ENCODE measurements at places on chromosomes 6 and 20. TPM values are rescaled to one million over a fixed set of nuclear protein-coding genes. Genes with fewer than 3 reads are reported as not detected.

GLP1R gene
- not detected for total RNA-seq

TBC1D7 gene
- total RNA-seq = 13.9 TPM

DNA sequence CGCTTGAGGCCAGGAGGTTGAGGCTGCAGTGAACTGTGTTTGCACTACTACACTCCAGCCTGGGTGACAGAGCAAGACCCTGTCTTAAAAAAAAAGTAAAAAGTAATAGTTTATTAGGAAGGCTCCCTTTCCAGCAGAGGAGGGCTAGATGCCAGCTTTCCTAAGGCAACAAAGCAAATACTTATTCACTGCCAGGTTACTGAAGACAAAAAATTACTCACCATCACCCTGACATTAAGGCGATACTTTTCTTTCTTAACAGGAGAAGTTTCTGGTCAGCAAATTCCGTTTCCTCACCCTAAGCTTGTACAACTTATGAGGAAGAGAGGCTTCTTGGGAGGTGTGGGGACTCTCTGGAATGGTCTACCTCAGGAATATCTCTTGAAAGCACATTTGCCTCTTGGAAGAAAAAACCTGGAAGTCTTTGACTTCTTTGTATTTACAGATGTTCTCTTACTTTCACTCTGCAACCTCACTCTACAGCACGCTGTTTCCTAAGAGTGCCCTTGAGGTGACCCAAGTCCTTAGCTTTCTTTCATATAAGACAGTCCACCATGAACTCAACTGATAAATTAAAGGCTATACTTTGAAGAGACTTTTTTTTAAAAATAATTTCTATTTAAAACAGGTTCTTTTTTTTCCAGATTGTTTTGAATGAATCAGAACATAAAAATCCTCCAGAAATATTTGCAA is 52.9 kb upstream of the TRAF3IP2 start:
- DNase-seq = no peak

SOBP gene
- 1.4 TPM for total RNA-seq

- DNase-seq = no peak
Observed at GRCh38 chr6:47952640-47953039, 158.4 kb downstream of the PTCHD4 start.

C20orf96 gene
- 0.59 TPM for total RNA-seq

DNA sequence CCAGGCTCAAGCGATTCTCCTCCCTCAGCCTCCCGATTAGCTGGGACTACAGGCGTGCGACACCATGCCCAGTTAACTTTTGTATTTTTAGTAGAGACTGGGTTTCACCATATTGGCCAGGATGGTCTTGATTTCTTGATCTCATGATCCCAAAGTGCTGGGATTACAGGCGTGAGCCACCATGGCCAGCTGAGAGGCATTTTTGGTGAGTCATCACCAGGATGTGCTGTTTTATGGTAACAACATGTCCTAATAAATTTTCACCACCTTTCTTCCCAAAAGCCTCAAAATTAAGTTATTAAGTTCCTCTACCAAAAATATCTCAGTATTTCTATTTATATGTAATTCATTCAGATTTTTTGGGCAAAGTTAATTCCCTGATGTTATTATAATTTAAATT is 53.5 kb downstream of the COL21A1 start:
- no peak for DNase-seq

GRCh38 chr6:100246206-100246605 is 218.5 kb downstream of the SIM1 start:
- no peak for DNase-seq

DNA sequence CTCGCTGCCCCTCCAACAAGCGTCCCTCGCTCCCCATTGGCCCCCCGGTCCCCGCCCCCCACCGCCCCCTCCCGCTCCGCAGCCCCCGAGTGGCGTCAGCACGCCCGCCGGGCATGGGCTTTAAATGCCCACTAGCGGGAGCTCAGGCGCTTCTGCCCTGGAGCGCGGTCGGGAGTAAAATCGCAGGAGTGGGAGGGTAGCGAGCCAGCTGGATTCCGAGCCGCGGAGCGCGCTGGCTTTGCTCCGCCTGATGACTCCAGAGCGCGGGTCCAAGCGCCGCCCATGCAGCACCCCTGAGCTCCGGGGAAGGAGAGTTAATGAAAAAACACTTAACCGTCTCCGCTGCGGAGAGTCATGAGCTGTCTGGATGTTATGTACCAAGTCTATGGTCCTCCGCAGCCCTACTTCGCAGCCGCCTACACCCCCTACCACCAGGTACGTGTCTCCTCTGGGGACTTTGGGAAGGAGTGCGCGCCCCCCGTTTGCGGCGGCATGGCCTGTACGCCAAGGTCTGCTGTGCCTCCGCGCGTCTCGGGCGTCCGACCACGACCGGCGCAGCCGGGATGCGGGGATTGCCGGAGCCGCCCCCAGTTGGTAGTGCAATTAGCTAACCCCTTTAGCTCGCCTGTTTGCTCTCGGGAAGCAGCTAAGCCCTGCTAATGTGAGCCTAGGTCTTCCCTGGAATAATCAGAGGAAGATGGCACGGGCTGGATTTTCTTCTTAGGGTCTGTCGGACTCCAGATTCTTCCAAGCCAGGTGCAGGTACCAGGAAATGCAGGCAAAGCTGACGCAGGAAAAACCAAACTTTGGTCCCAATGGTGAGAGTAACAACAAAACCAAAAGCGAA is at the start of gene VGLL2:
Gene VGLL2, plus strand, starts transcription at position 149 of the 847 bp plus-strand sequence. Its CDS starts 206 bp downstream, at position 355.
- no peak for DNase-seq

GRCh38 chr20:40945754-40946450 is 82.7 kb upstream of the TOP1 start:
- DNase-seq = no peak

DNA sequence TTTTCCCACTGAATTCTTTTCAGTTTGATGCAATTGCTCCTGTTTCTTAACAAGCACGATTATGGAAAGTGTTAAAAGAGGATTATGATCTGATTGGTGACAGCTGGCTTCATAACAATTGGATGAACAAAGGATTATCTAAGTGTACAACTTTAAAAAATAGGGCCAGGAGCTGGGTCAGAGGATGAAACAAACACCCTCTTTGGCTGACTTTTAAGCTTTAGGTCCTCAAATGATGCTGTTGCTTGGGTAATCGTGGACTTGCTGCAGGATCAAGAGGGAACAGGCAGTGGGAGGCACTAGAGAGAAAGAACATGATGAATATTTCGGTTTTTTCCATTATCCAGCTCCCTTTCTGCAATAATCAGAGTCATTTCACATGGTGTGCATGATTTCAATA is 35.5 kb upstream of the TMX4 start:
- no peak for DNase-seq

DNA sequence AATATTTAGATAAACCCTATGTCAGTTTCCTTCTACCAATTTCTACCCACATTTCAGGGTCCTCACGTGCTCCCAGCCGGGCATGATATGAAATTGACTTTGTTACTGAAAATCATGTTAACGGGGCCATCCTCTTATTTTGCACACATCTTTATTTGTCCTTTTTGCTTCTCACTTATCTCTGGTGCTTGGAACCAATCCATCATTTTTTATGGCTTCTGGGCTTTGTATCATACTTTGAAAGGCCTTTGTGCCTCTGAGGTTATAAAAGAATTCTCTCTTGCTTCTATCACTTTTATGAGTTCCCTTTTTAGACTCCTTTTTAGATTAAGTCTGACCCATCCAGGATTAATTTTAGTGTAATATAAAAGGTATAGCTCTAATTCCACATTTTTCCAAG is 117.1 kb upstream of the PRND start:
- no peak for DNase-seq

DNA sequence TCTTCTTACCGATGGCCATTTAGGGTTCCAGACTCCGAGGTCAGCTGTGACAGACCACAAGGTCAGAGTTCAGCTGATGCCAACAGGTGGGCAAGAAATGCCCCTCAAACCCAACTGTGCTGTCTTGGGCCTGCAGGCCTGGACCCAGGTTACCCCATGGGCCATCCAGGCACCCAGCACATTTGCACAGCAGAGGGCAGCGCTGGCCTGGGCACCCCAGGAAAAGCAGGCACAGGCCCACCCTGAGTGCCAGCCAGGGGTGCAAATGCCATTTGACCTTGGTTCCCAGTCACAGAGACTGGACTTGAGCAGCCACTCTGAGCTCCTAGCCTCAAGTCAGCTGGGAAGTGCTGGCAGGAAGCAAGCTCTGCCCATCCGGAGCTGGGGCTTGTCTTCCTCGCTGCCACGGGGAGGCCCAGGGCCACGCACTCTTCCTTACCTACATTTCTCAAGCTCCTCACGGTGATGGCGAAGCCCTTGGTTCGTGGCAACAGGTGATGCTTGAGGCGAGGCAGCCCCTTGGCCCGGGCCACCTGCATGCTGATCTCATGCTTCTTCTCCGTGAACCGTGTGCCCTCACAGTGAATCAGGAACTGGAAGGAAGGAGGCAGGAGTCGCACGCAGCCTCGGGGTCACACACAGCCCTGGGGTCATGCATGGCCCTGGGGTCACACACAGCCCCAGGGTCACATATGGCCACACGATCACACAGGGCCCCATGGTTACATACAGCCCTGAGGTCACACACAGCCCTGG is 120.8 kb downstream of the AGPAT4 start:
- no peak for DNase-seq

- DNase-seq = no peak
Observed at GRCh38 chr6:4327841-4328240, 192.5 kb upstream of the ECI2 start.

EPHA7 gene
- total RNA-seq = 1.0 TPM

GRCh38 chr6:1088492-1089001 is 223.4 kb upstream of the FOXQ1 start:
- DNase-seq = peak; percentile 73

GRCh38 chr6:35419417-35419816 is 32.7 kb upstream of the FANCE start:
- no peak for DNase-seq

DNA sequence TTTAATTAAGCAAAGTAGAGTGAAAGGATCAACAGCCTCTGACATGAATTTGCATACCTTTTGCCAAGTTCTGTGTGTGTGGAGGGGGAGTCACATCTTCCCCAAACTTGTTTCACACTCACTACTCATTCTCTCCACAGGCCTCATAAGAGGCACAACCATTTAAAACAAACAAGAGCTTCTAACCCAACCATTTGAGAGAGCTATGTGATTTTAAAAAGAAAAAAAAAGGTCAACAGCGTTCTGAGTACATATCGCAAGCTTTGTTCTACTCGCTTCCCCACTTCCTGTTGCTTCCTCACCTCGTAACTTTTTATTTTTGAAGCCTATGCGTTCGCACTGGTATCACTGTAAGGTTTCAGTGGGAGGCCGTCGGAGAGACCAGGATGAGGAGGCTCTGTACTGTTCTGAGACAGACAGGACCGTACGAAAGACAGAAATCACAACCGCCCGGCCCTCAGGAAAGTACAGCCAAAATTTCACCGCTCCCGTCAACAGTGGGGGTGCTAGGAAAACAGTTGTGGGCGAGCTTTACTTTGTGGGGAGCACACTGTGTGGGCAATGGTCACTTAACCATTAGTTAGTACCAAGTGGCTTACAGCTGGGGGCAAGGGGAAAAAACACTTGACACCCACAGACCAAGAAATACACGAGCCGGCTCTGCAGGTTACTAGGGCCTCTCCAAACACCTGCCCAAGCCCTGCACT is 61.3 kb downstream of the TRERF1 start:
- DNase-seq = no peak

GRIK2 gene
- 0.04 TPM for total RNA-seq

DNA sequence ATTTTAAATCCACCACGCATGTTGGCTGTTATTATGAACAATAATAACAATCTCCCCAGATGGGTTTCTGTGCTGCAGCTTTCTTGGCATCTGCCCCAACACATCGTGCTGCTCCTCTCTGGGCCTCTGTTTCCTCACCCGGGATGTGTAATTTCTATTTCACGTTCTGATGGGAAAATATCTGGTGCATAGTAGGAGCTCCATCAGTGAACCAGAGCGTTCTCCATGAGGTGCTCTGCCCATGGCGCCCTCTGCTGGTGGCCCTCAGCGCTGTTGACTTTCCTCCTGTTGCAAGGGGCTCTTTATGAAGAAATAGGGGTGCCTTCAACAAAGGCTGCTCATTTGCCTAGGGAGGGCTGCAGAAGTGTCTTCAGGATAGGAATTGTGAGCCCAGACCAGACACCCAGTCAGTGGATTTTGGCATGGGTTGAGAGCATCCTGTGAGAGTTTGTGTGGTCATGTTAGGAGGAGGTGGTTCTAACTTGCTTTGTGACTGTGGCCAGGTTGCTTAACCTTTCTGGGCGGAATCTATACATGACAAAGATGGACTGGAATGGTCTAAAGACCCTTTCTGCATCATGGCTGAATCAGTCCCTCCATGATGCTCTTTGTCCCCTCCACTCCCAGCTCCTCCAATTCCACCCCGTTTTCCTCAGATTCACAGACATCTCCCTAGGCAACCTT is 8.1 kb downstream of the SCRT2 start:
- no peak for DNase-seq

RHAG gene
- not detected for total RNA-seq

- DNase-seq = no peak
Observed at GRCh38 chr6:16473908-16474771, 235.8 kb downstream of the GMPR start.

DNA sequence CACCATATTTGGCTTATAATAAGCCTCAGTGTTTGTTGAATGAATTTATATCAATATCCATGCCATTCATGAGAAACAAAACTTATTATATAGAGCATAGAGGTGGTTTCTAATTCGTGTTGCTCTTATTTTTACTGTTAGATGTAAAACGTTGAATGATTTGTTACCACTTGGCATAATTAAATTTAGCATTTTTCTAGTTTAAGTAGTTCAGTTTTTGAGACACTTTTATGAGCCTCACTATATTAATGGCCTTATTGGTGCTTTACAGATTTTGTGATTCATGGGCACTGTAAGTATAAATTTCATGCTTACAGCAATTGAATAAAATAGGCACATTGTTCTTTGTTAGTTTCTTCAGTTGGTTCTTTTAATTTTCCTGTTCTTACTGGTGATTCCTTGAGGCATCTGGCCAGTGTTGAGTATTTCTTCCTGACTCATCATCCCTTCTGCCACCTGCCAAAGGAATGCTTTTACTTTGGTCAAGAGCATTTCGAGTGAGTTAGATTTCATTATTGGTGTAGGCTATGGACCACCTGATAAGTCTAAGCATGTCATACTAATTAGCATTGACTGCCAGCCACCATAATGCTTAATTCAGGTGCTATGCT is 34.8 kb downstream of the CDKAL1 start:
- DNase-seq = no peak

DNA sequence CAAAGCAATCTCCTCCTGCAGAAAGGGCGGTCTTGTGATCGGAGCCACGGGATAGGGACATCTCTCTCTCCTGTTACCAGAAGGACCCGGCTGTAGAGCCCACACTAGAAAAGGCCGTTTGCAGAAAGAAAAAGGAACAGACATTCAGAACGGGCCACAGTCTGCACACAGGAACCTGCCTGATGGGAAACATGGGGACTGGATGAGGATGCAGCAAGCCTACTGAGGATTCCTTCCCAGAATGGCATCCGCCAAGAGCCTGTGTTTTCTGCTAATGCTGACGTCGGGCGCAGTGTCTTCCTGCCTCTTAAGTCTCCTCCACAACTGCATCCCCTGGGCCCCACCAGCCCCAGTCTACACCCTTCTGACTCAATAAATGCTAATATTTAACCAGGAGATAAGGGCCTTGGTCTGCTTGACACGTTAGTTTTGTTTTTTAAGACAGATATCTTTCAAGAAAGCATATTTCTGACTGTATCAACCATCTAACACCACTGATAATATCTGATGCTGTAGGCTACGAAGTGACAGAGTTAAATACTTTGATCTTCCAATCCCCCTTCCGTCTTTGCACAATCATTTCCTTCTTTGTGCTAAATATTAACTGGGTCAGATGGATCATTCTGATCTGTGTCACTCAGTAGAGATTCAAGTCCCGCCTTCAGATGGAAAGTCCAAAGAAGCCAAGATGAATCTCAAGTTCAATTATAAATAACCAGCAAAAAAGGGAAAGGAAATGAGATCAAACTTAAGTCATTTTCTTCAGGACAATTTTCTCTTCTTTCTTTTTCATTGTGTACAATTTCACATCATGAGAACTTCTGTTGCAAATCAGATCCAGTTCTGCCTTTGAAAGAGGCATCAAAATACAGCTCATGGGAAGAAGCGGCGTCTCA is 20.7 kb downstream of the FAM50B start:
- peak; percentile 69 for DNase-seq
